Stimulated activated CD8-positive, alpha-beta memory T cell treated with anti-CD3 and anti-CD28 coated beads, Interleukin-15, amount 100 ng/mL, for 4 hours (primary cell): ENCODE measurements at places on chromosomes 6 and 20.
A peak's percentile ranks its signal among the peaks of the same experiment; 100 is the strongest.

DNA sequence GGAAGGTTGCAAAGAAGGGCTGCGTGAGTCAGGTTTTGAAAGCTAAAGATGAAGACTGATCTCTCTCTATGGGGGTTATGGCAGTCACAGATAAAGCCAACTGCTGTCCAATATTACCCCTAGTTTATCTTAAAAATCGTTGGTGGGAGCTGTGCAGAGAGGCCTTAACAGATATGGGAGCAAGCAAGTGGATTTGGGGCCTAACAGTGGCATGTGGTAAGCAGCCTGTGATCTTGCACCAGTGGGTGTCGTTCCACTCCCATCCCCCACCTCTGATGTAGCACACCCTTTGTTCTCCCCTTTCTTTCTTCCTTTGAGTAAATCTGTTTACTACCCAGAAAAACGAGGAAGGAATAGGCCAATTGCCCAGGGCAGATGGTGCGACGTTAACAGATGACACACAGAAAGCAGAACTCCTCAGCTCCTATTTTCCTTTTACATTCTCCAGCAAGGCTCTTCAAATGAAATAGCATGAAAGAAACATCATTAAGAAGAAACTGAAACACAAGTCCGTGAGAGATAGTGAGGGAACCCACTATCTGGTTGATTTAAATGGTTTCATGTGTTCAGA is 274.1 kb upstream of the CITED2 start:
- no peak for DNase-seq

GRCh38 chr6:18465410-18466154 is 78.4 kb downstream of the RNF144B start:
- no peak for DNase-seq

DNA sequence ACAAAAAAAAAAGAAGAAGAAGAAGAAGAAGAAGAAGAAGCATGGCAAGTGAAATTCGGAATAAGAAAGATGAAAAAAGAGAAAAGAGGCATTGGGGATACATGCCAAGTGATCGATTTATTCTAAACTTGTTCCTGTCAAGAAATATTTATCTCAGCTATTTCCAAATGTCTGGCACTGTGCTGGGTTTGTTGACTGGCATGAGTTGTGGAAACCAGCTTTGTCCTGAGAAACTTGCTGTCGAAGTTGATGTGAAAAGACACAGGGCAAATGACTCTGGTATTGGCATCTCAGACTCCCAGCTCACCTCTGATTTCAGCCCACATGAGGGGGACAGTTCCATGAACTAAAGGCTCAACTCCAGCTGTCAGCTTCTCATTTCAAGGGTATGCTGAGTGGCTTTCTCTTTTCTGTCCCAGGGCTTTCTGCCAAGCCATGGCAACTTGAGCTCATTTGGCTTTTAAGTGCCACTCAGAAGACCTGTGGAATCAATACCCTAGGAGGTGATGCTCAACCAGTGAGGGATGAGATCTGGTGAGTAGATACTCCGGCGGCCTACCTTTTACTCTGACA is 253.3 kb upstream of the JAG1 start:
- DNase-seq, result no peak

- no peak for DNase-seq
Observed at GRCh38 chr6:82277686-82278085, 30.1 kb upstream of the IBTK start.

DNA sequence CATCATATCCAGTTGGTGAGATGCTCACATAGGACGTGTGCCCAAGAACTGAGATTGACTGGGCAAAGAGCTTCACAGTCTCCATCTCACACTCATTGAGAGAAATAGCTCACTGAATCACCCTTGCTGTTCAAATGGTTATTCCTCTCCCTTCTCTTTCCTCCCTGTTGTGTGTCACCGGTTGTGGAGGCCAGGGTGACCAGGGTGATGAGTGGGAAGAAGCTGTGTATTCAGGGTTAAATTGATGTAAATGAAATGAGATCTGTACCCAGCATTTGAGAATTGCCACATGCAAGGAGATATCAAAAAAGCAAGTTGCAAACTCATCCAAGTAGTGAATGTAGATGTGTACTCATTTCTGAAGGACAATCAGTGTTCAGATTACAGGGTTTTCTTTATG is 36.6 kb upstream of the VAPB start:
- no peak for DNase-seq

- no peak for DNase-seq
Observed at GRCh38 chr20:38601216-38602184, at the start of gene ARHGAP40. ARHGAP40 (plus strand) TSS chr20:38601809.

DNA sequence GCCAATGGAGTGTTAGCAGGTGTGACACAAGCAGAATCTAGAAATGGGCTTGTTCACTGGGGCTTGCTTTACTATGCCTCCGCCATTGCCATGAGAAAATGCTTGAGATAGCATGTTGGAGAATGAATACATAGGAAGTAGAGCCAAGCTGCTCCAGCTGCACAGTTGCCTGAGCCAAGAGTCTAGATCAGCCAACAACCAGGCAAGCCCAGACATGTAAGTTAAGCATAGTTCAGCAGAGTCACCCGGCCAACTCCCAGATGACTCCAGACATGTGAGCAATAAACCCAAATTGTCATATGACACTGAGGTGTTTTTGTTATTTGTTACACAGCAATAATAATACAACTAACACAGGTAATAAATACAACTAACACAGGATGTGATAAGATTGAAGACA is 167.9 kb downstream of the HAO1 start:
- no peak for DNase-seq

- no peak for DNase-seq
Observed at GRCh38 chr6:3627956-3628835, 123.3 kb downstream of the PXDC1 start.

GRCh38 chr6:74581681-74582080 is 624.2 kb downstream of the COL12A1 start:
- no peak for DNase-seq

- no peak for DNase-seq
Observed at GRCh38 chr6:101845621-101846020, 452.1 kb downstream of the GRIK2 start.

GRCh38 chr6:112717856-112718255 is 370.7 kb downstream of the RFPL4B start:
- DNase-seq, result no peak

GRCh38 chr6:35609588-35609987 is 79.1 kb downstream of the FKBP5 start:
- DNase-seq, result no peak

- DNase-seq, result no peak
Observed at GRCh38 chr6:79814940-79815339, 132.4 kb downstream of the ELOVL4 start.

GRCh38 chr20:55649254-55649653 is 356.1 kb downstream of the CBLN4 start:
- DNase-seq, result no peak

DNA sequence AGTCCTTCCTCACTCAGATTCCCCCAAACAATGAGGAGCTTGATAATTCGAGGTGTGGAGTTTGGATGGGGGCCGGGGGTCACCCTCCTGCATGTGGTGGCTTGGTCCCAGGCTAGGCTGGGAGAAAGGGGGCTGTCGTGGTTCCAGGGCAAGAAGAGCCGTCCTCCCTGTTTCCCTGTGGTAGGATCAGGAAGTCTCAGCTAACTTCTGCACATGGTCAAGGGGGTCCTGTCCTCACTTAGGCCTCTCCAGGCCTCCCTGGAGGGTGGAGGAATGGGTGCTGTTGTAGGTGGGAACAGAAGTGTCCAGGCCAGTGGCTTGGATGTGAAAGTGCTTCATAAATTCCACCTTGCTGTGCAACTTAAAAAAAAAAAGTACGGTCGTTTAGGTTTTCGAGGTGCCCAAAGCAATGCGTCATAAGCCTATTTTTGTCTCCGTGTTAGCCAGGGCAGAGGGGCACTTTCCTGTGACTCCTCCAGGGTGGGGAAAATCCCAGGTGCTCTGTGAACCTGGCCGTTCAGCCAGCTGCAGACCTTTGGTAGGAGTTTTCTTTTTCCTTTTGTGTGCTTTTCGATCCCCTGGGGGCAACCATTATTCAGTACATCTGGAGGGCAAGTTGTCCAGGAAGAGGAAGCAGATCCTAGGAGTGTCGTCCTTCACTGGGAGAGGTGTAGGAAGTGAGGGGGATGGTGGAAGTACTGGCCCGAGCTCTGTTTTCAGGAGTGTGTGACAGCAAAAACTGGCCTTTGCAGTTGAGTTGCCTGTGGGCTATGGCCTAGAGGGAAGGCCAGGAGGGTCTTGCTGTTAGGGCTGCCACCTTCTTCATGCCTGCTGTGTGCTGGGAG is 9.6 kb downstream of the IGF2R start:
- DNase-seq, result no peak

DNA sequence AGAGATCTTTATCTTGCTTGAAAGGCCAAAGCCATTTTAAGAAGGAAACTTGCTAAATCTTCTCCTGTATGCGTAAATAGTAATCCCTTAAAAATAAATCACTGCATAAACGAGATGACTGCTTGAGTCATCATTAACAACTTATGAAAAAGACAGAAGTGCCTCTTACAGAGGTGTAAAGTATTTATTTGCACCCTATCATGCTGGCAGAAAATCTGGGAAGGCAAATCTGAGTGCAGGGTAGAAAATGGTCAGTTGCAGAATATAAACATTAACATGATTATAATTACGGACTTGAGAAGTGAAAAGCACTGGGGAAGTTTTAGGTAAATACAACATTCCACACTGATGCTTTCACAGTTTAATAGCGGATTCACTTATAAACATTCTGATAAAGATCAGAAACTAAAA is 67.5 kb upstream of the FBXO30 start:
- no peak for DNase-seq

- no peak for DNase-seq
Observed at GRCh38 chr6:45783716-45784115, 231.9 kb downstream of the CLIC5 start.

DNA sequence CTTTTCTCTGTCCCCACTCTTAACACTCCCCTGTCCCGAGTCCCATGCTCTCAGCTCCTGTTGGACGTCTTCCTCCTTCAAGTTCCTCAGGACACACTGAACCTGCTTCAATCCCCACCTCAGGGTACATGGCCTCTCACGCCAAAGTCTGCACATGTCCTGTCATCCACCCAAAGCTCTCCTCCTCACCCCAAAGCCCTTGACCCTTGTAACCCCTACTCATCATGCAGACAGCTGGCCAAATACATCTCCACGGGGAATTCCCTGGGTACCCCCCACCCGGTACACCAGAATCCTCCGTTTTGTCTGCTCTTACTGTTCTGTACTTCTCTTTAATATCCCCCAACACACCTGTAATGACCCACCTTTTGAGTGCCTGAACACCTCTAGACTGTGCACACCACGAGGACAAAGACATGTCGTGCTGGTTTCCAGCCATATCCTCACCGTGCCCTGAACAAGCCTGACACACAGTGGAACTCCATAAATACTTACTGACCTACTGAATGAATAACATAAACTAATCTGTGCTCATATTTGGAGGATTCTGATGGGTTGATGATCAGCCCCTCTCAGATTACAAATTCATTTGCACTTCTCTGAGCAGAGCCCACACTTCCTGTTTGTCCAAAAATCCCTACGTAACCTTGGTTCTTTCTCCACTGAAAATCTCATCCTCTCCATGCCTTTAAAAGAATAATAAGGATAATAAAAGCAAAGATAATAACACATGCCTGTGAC is 66.8 kb upstream of the EYA2 start:
- no peak for DNase-seq

DNA sequence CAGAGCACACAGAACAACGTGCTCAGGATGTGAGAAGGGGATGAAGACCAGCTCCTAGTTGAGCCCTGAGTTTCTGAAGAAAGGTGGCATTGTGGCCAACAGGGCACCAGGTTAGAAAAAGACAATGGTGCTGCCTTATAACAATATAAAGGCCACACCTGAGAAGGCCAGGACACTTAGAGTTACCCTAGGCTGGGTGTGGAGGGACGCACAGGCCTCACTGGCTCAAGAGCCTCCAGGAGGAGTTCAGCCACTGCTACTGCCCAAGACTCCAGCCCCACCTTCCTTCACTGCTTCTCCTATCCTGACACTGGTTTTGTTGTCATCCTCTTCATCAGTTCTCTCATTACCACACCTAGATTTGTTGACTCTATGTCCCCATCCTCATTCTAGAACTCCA is 55.2 kb upstream of the BEND6 start:
- DNase-seq, result no peak

DNA sequence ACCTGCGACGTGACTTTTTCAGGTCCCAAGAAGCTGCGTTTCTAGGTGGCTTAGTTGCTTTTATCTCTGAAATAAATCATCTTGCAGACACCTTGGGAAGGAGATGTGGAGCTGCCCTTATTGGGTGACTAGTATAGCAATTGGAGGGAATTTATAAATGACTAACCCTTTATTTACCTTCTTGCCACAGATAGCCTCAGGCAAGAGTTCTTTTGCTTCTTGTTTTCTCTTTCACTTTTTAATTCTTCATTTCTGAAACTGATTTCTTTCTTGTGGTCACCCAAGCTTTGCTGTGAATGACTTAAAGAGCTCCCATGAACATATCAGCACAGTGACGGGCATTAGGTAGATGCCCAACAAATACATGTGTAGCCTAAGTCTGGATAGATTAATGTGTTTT is 3.0 kb downstream of the ADGRF4 start:
- no peak for DNase-seq

- DNase-seq, result no peak
Observed at GRCh38 chr6:22444330-22444729, 125.0 kb upstream of the HDGFL1 start.

DNA sequence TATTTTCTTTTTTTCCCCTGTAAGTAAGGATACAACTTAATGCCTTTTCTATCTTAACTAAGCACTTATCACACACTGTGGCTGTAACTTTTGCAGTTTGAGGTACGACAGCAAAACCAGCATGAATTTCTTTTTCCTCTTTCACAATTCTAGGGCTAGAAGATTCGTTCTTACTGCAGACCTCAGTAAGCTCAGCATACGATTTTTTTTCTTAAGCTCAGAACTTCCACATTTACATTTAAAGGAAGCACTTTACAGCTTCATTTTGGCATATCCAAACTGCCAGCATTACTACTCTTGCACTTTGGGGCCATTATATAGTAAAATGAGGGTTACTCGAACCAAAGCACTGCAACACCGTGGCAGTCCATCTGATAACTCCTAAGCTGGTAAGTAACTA is 889 bp upstream of the CHMP4B start:
- no peak for DNase-seq

DNA sequence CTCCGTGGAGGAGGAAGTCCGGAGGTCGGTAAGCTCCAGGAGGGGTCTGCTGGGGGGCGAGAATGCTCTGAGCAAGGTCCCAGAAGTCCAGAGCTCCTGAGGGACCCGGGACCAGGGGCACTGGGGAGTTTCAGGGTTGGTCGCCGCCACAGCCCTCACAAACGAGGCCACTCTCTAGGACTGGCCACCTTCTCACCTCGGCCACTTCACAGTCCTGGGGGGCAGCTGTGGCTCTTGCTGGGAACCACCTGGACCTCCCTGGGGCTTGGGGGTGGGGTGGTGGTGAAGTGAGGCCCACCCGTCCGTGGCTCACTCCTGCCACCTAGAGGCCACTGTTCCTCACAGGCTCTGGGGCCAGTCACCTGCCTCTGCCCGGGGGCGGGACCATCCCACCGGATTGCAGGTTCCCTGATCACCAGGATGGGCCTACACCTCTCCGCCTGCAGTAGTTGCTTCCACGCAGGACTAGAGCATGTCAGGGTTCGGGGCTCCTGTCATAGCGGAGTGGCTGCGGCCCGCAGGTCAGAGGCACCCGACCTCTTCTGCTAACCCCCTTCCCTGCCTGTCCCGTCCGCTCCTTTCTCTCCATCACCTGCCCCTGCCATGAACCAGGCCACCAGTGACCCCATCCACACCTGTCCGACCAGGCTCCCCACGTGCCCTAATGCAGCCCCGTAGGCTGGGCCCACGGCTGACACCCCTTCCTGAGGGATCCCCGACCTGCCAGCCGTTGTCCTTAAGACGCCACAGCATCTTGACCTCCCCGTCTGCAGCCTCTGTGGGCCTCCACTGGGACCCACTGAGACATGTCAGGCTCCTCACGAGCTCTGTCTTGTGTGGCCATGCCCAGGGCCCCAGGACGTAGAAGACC is 5.1 kb upstream of the TCEA2 start:
- DNase-seq, result peak; percentile 67

GRCh38 chr6:156199182-156199581 is 578.0 kb upstream of the ARID1B start:
- DNase-seq, result no peak
